ENCODE measurements at places on chromosomes 1 and 21.

DNA sequence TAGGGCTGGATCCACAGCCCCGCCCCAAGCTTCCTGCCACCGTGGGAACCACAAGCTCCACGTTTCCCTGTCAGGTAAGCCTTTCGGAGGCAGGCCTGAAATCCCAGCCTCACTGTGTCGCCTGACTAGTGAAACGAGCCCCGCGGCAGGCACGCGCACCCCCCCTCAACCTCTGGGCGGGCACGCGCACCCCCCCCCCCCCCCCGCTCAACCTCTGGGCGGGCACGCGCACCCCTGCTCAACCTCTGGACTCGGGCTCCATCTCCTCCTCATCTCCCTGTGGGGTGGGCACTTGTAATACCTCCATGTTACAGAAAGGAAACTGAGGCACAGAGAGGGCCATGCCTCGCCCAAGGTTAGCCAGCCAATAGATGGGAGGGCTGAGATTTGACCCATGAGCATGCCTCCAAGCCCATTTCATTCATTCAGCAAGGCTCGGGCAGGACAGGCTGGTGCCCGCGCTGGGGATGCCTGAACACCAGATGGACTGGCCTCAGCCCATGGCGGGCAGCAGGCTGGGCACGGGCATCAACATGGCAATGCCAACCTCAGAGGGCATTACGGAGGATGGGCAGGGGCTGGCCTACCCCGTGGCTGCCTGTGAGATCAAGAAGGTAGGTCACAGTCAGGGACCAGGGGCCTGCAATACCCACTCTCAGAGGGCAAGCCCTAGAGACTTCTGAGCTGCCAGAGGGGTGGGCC lies 4.7 kb downstream of the CFAP410 start:
- DNase-seq, result no peak

DNA sequence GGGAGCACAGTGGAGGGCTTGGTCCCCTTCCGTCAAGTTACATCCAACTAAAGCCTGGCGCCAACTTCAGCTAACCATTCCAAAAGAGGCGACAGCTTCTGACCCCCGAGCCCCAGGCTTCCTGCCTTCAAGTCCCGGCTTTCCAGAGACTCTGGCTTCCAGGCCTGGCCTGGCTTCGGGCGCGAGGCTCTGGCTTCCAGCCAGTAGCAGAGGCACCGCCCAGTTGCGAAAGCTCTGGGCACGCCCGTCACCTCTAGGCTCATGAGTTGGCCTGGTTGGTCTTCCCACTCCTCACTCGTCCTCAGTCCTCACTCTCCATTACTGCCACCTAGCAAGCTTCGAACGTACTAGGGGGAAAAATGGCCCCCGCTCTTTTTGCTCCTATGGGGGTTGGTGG lies 30.0 kb upstream of the C1orf185 start:
- DNase-seq, result no peak

- DNase-seq, result no peak
Observed at GRCh38 chr1:64986903-64987871, 20.8 kb upstream of the JAK1 start.

GRCh38 chr1:154849645-154850131 lies 20.4 kb downstream of the KCNN3 start:
- no peak for DNase-seq

- no peak for DNase-seq
Observed at GRCh38 chr1:9241891-9242290, 7.3 kb downstream of the H6PD start.

DNA sequence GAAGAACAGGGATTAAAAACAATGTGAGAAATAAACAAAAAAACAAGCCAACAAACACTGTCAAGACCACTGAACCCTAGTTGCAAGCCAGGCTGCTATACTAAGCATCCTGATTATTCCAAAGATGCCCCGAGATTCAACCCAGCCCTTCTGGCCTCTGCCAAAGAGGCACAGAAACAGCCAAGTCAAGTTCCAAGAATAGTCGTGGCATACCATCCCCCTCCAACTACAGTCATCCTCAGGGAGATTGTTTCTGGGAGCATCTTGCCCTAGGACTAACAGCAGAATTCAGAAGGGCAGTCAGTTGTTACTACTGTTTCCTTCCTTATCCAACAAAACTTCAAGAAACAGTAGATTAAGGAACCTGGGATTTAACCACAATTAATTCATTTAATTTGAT lies 52.3 kb downstream of the ABL2 start:
- no peak for DNase-seq

GRCh38 chr1:5660141-5660935 lies 331.9 kb downstream of the NPHP4 start:
- no peak for DNase-seq

GRCh38 chr1:58515794-58516401 lies 30.6 kb downstream of the OMA1 start:
- peak; percentile 69 for DNase-seq

DNA sequence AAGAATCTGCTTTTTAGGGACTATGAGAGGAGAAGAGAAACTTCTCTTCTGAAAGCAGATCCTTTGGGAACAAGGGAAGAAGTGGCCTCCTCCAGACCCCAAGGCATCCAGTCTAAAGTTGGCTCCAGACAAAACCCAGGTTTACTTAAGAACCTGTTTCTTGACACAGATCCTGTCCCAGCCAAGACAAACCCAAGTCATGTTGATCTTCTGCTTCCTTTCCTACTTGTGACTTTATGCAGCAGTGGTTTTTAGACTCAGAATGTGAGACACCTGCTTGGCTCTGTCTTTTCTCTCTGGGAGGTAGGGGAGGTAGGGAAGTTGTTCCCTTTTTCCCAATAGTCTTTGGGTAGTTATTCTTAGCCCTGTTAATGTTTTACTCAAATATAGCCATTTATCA lies 38.3 kb downstream of the ELAPOR1 start:
- DNase-seq, result no peak

DNA sequence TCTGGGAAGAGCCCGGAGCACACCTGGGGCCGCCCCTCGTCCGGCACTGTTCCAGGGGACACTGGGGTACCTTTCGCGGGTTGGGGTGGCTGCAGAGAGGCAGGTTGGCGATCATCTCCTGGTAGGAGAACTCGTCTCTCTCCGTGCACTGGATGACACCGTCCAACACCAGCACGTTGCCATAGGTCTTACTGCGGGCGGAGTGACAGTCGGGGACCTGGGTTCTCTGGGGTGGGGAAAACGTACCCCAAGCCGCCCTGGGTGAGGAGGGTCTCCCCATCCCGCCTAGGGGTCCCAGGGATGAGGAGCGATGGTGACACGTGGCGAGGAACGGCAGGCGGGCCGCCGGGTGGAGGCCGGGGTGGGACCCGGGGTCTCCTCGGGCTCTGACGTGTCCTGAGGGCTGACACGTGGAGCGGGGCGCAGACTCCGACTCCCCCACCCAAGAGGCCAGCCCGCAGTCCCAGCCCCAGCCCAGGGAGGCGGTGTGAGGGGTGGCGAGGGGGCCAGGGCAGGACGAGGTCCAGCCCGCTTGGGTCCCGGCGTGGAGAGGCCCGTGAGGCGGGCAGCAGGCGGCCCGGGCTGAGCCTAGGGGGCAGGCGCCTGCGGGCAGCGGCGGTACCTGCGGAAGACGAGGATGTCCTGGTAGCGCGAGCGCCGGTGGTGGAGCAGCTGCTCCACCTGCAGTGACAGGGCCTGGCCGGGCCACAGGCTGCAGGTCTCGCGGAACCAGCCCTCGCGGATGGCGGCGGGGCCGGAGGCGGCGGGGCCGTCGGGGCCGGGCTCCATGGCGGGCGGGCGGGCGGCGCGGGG lies 457 bp downstream of the SRM start:
- no peak for DNase-seq

- DNase-seq, result no peak
Observed at GRCh38 chr1:234592240-234592639, 17.7 kb downstream of the IRF2BP2 start.

GRCh38 chr21:28644762-28645161 lies 347.9 kb downstream of the LTN1 start:
- DNase-seq, result no peak

- no peak for DNase-seq
Observed at GRCh38 chr1:33710967-33711366, 152.9 kb upstream of the HMGB4 start.

DNA sequence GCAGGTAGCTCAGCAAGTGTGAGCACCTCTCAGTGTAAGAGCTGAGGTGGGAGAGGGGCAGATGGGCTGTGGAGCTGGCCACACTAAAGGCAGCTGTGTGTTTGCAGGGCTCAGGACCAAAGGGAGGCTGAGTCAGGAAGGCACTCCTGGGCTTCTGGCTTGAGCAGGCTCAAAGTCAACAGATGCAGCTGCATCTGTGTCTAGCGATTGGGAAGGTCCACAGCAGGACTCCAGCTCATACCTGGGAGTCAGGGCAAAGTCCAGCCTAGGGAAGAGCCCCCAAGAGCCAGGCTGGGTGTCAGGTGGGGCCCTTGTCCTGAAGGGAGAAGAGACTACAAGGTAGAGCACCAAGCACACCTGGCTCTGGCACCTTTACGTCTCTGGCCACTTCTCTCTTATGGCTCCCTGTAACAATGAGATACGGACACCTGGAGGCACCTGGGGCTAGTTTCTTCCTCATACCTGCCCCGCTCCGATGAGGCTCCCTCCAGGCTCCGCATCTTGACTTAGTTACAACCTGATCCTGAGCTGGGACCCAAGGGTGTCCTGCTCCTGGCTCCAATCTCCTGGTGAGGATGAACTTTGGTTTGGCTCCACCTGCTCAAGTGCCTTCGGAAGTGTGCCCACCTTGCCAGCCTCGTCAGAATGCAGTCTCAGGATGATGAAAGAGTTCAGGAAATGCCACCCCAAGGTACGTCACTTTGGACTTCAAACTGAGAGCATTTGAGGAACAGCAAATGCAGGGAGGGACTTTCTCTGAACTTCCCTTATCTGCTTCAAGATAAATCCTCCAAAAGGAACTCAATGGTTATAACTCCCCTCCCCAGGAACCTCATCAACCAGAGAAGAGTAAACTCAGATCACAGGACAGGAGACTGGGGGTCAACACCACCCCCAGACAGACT lies 21.5 kb upstream of the SLC2A1 start:
- DNase-seq, result no peak

DNA sequence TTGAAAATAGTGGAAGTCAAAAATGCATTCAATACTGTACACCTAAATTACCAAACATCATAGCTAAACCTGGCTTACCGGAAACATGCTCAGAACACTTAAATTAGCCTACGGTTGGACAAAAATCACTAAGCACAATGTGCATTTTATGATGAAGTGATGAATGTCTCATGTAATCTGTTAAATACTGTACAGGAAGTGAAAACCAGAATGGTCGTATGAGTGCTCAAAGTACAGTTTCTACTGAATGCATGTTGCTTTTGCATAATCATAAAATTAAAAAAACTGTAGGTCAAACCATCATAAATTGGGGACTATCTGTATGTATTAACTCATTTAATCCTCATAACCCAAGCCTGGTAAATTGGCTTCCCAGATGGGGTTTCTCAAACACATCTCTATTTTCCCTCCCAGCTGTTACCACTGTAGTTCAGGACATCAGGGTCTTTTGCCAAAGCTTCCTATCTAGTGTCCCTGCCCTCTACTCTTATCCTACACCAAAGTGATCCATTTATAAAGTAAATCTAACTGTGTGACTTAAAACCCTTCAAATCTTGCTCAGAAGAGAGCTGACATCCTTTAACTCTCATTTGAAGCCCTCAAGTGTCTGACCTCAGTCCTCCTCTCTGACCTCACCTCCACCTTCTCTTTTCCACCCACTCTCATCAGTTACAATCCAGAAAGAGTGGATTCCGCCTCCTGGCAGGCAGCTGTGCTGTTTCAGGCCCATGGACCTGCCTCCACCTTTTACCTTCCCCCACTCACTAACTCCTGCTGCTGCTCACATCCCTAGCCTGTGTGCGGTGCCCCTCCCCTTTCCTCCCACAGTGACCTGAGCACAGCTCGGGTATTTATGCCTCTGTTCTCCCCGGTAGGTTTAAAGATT lies 356.4 kb upstream of the ST6GALNAC5 start:
- no peak for DNase-seq

- no peak for DNase-seq
Observed at GRCh38 chr21:44421901-44422840, 33.1 kb upstream of the LRRC3 start.

GRCh38 chr21:26709090-26709489 lies 136.0 kb upstream of the CYYR1 start:
- no peak for DNase-seq

DNA sequence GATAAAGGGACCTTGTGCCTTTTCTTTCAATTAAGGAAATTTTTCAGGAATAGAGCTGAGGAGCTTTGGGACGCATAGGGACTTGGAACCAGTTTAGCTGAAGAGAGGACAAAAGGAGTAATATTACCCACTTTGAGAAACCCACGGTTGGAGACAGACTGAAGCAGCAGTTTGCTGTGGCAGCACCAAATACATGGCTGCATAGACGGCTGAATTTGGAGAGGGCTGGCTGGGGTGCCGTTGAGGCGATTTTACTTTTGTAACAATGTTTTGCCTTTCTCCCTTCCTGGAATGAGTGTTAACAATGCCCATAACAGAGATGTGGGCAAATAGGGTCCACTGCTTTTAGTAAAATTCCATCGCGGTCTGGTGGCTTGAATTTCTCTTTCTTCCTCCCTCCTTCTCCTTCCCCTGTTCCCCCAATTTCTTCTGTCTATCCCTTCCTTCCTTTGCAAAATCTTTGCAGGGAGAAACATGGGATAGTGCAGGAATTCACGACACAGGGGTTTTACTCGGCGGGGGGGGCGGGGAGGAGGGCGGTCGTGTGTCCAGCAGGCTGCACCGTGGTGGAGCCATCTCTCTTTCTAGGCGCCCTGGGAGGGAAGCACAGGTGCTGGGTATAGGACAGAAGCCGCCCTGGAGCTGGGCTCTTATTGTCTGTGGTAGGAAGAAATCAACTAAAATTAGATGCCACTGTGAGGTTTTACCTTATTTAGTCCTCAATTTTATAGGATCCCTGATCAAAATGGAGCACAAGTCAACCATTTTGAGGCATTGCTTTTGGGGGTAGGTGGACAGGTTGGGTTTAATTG lies 6.8 kb downstream of the LHX4 start:
- no peak for DNase-seq

DNA sequence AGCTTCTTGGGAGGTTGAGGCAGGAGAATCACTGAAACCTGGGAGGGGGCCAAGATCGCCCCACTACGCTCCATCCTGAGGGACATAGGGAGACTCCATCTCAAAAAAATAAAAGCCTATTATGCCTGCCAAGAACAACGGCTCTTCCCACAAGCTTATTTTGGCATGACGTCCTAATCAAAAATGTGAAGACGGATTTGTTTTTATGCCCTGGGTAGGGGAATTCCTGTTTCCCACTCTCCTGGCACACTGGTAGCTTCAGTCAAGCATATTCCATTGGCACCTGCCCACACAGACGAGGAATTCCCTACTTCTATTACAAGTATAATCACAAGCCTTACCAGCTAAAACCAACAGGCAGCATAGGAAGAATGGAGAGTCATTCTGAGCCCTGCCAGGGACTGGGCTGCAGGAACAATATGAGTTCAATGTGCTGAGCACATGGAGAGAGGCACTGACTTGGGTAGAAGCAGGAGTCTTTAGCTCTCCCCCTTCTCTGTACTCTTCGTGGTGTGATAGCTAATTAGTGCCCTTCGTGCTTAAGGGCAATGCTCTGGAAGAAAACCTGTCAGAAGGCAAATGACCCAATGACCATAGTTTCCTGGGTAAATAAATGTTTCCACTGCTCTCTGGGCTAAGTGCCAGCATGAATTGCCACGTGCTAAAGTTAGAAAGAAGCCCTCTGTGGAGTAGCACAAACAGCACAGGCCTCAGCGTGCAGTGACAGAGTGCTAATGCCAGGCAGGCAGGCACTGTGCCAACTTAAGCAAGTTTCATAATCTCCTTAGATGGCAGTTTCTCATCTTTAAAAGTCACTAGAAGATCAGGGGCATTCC lies 16.8 kb downstream of the TNFSF4 start:
- DNase-seq, result no peak

Measured in CD4-positive, alpha-beta T cell treated with Interleukin-2 at 100 ng/mL for 4 hours (primary cell).